B cell (primary cell): ENCODE measurements at places on chromosomes 6 and 20.
A peak's percentile ranks its signal among the peaks of the same experiment; 100 is the strongest.

- DNase-seq = no peak
Observed at GRCh38 chr20:40154514-40154913, 534.5 kb downstream of the MAFB start.

DNA sequence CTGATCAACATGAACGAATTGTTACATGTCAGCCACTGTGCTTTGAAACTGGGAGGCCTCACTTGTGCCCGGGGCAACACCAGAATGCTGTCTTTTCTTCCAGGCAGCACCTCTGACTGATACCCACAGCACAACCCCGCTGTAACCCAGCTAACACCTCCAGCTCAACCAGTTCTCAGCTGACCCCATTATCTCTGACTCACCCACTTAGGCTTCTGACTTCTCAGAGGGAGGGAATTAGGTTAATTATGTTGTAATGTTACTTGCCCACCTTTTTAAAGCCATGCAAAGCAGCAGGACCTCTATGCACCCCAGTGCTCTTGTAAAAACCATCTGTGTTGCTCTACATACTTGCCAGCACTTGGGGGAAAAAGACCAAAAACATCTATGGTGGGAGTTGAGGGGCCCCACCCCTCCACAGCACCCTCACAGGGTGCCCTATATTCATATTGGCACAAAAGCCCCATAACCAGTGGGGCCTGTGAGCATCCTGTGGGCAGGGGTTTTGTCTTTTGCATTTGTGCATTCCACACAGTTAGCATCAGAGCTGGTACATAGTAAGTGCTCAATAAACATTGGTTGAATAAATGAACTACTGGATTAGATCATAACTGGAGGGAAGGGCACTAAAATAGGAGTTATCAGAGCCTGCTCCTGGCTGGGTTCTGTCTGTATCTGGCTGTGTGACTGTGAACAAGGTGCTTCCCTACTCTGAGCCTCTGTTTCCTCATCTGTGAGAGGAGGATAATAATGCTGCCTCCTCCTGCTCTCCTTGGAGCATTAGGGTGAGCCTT lies 22.3 kb downstream of the BNIP5 start:
- no peak for DNase-seq

GRCh38 chr6:76615395-76615794 lies 542.9 kb upstream of the IMPG1 start:
- DNase-seq = no peak

DNA sequence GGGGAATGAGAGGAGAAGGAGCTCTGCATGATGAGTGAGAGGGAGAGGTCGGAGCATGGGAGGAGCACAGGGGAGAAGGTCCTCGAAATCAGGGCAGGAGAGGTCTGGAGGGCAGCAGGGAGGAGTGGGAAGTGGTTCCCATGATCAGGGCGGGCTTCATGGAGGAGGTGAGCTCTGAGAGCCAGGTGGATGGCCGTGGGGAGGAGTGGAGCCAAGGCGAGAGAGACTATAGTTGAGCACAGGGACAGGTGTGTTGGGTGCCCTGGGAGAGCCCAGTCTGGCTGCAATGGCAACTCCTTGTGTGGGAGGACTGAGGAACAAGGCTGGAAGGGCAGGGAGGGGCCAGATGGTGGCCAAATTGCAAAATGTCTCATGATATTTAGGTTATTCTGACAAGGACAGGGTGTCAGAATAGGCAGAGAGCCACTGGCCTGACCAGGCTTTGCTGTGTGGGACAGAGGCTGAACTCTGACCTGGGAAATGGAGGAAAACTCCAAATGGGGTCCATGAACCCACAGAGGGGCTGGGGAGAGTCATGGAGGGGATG lies 21.4 kb downstream of the TTBK1 start:
- DNase-seq = no peak

GRCh38 chr20:15703171-15703911 lies 869.9 kb downstream of the KIF16B start:
- no peak for DNase-seq

DNA sequence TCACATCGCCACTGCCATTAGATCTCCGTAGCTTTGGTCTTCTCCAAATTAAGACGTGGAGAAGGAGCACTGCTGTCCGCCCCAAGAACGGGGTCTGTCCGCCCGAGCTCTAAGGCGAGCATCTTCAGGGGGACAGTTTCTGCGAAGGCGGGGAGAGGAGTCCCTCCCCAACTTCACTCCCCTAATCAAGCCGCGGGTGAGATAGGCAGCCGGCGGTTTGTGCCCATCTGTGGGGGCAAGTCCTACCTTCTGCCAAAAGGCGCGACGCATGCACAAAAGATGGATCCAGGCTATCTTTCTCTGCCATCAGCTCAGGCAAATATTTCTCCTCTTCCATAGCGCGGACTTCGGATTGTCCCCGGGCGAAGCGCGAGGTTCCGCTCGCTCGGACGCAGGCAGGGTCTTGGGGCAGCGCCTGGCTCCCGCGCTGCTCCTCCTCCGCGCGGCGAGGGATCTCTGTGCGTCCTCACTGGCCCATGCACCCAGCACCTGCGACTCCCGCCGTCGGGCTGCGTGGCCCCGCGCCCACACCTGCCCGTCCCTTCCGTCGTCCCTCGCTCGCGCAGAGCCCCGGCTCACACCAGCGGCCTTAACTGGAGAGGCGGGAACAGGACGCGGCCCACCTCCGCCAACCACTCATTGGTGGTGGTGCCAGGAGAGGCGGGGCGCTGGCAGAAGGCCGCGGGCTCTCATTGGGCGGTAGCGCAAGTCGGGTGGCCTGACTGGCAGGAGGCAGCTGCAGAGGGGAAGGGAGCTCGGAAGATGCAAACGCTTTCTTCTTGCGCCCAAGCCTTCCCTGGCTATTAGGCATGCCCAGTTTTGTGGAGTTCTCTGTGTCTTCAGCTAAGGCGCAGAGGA lies at the start of gene KHDRBS2:
KHDRBS2 (minus strand) TSS at position 614 of the 858 bp plus-strand sequence.
- peak; percentile 90 for DNase-seq
